Cortex of kidney (tissue), 1 donor: ENCODE measurements at places on chromosomes 2 and 18.
A peak's percentile ranks its signal among the peaks of the same experiment; 100 is the strongest.

DNA sequence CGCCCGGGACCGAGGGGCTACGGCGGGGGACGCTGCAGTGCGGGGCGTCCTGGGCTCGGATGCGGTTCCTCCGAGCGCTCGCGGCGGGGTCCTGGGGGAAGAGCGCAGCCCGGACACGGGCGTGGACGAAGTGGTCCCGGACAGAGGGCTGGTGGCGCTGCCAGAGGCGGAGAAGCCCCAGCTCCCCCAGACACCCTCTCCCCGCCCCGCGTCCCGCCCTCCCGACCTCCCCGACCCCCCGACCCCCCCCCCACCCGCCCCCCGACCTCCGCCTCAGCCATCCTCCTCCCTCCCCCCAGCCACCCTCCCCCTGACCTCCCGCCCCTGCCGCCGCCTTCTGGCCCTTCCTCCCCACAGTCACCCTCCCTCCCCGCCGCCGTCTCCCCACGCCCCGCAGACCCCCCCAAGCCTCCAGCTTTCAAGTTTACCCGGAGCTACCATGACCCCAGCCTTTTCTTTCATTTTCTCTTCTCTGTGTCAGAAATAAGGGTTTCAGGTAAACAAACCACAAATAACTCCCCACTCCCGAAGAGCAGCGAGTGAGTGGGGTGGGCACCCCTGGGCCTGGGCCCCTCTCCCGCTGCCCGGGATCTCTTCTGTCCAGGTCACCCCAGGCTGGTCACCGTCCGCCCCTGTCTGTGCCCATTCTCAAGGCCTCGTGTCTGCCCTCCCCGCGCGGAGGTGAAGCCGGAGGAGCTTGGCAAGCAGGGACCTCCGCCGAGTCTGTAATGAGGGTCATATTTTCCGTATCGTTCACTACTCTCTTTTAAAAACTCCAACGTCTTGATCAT is 5.1 kb downstream of the NFATC1 start:
- DNase-seq, result no peak

GRCh38 chr2:142223309-142223708 is 92.5 kb upstream of the LRP1B start:
- DNase-seq, result no peak

GRCh38 chr2:73985308-73986084 is 786 bp downstream of the TET3 start:
- no peak for DNase-seq

- no peak for DNase-seq
Observed at GRCh38 chr18:48939205-48940097, 11.3 kb downstream of the SMAD7 start.

GRCh38 chr2:127485694-127486071 is 40.6 kb downstream of the IWS1 start:
- no peak for DNase-seq

GRCh38 chr2:231464576-231465540 is 574 bp upstream of the NCL start:
- peak; percentile 85 for DNase-seq

DNA sequence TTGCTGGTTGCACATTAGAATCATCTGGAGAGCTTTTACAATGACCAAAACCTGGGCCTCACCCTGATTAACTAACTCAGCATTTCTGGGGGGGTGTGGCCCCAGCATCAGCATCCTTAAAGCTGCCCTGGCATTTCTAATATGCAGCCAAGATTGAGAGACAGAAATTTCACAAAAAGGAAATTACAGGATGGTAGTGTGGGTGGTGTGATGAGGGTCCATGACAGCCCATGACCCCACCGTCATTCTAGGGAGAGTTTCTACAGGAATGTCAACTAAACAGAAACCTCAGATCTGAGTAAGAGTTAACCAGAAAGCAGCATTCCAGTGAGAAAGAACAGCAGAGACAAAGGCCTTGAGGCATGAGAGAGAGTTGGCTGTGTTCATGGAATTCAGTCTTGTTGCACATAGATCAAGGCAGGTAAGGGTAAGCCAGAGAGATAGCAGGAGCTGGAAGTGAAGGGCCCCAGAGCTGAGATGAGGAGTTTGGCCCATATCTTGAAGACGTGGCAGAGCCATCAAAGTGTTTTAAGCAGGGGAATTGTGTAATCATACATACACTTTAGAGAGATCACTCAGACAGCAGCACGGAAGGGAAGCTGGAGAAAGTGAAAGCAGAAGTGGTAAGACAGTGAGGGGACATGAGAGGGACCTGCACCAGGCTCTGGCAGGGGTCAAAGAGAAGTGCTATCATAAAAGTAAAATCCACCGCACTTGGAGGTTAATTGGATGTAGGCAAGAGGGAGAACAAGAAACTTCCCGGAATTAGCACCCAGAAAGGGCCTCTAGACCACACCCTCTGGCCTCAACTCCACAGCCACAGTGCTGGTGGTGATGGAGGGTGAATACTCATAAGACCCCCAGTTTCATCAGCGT is 7.8 kb upstream of the TRABD2A start:
- DNase-seq, result no peak

- DNase-seq, result no peak
Observed at GRCh38 chr18:44651478-44651877, 29.2 kb upstream of the SETBP1 start.

GRCh38 chr2:145138626-145139025 is 618.7 kb upstream of the ZEB2 start:
- no peak for DNase-seq

- DNase-seq, result no peak
Observed at GRCh38 chr2:33242845-33243244, 233.6 kb upstream of the RASGRP3 start.

DNA sequence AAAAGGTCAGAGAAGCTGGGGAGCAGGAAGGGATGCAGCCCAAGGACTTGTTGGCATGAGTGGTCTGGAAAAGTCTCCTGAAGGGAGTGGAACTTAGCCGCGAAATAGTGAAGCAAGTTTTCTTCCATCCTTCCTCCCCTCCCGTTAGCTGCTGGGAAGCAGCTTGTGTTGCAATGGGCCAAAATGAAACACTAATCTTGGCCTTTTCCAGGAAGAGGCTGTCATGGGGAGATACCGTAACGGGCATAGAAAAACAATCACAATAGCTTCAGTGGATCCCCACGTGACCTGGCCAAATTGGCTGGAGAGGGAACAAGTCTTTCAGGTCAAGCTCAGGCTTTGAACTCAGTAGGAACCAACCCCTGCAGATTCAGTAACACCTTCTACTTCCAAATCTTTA is 49.3 kb downstream of the SEMA4F start:
- DNase-seq, result no peak

GRCh38 chr18:24704946-24705630 is 244.7 kb downstream of the HRH4 start:
- no peak for DNase-seq

DNA sequence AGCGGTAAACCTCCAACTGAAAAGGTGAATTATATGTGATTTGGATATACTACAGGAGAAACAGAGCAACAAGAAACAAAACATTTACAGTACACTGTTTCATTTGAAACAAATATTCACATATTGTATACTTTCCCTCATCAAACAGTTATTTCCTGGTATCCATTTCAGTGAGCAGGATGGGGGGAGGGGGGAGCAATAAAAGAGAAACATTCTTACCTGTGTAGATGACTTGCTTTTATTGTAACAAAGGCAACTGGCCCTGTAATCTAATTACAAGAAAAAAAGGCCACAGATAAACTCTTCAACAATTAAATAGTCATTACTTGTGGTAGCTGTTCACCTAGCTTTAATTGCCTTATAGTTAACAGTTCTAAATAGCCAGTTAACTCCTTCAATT is 3.9 kb upstream of the PPP1CB start:
- DNase-seq, result no peak

DNA sequence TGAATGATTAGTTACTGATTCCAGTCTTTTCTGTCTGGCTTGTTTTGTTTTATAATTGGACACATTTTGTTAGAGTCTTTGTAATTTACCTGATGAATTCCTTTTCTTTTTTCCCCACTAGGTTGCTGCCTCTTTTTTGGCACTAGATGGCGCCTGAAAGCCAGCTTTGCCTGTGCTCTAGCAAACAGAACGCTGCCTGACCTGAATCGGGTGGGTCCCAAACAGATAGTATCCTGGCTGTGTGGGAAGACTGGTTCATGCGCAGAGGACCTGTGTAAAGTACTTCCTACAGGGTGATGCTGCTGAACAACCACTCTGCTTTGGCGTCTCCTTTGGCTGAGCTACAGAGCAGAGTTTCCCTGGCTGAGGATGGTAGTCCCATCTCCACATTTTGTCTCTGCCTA is 288.2 kb downstream of the IKZF2 start:
- DNase-seq, result no peak

- DNase-seq, result no peak
Observed at GRCh38 chr18:31204166-31204565, 41.5 kb upstream of the DSC1 start.

DNA sequence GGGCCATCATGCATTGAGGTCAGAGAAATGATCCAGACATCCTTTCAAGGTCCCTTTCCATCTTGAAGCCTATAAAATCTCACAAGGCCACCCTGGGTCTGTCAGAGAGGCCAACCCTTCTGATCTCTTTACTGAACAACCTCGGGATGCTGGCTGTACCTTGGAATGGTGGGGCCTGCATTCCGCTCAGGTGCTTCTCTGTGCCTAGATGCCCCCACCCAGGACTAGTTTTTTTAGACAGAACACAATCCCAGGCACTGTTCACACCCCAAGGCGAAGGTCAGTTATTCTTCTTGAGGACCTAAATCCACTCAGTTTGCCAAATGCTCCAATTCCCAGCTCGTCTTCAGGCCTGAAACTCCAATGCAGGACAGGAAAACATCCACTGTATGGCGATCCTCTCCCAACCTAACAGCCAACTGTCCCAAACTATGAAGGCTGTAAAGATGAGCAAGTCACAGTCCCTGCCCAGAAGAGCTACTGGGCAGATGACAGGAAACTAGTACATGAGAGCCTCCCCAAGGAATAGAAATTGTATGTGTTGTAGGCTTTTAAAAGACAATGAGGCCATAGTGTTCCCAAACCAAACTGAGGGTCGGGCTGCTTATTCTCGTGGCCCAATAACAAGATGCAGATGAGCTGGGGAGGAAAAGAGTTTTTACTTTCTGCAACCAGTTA is 154.4 kb upstream of the ACAA2 start:
- DNase-seq, result no peak

GRCh38 chr2:68768461-68768860 is 33.9 kb downstream of the ARHGAP25 start:
- no peak for DNase-seq

DNA sequence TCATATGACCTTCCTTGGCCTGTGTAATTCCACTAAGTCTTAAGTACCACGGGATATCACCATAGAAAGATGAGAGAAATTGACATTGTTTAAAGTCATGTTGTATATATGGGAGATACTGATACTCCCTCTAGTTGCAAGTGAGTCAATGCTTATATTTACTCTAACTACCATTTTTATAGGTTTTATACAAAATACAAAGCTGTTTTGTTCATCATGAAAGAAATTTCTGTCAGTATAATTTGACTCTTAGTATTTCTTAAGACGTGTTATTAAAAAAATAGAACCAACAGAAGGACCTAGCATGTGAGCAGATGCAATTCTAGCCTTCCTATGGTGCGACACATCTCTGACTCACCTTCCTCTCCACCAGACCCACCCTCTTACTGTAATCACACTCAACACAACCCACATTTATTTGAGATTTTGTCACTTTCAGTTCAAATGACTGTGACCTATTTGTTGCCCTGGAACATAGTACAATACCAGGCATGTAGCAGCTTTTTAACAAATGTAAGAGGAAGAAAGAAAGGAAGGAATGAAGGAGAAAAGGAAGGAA is 453.1 kb downstream of the CMPK2 start:
- no peak for DNase-seq

DNA sequence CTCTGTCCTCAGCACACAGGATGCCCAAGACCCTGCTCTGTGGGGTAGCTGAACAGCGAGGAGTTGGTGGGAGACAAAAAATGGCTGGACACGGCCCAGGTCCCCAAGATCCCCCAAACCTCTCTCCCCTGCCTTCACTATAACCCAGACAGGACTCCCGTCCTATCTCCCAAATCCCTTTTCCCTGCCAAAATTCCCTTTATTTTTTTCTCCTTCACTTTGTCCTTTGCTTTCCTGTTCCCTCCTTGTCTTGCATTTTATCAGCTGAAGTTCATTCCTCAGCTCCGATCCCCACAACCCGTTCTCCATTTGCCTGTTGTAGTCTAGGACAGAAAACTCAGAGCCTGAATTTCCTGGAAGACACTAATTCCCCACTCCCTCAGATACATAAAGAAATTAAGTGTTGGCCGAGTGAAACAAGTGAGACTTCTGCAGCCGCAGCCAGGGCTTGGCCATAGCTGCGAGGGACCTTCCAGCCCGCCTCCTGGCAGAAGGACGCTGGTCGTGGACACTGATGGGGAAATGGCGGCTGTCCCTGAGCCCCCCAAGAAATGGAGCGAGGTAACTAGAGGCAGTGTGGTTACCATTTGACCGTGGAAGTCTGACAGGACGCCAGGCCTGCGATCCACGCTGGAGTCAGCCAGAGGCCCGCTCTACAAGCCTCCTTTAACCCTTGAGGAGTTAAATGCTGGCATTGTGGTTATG is 173.6 kb downstream of the BCL2 start:
- DNase-seq, result no peak

DNA sequence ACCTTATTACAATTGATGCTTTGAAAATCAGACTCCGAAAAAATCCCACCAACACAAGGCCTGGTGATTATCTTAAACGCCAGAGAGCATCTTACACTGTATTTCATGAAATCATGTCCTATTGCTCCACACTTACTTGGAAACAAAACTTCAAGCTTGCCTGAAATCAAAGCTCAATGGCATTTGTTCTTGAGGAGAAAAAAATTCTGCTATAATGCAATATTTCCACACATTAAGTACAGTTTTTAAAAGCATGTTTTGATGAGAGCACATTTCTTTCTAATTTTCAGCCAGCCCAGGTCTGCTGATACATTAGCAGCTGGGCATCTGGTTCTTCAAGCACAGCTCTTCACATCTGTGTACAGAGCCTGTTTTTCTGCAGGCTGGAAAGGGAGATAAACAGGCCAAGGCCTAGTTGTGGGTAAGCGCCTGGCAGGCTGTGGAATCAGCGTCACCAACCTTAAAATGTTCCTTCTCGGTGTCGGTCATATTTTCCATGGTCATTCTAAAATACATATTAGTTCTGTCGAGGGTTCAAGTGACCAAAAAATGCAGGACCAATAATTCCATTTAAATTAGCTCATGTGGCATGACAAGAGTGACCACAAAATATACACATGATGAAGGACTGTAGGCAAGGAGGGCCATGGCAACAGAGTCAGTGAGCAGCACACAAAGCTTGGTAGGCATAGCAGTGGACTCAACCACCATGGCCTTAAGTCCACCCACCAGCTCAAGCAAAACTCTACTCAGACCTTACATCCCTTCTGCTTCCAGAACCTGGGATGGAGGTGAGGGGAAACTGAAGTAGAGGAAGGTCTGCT is 20.9 kb downstream of the SLC8A1 start:
- no peak for DNase-seq

GRCh38 chr2:201369775-201370174 is 12.6 kb upstream of the FLACC1 start:
- no peak for DNase-seq

DNA sequence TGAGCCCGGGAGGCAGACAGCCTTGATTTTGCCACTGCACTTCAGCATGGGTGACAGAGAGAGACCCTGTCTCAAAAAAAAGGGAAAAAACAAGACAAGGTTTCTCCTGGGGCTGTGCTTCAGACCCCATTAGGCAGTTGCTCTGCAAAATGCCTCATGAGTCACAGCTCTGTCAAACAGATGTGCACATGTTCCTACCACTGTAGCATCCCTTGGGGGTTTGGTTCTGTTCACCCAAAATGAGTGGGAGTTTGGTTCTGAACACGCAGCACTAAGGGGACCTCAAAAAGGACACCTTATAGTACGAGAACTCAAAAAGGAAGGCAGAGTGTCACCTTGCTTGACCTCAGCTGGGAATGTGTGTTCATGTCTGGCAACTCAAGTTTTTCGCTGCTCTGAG is 134.9 kb downstream of the RPIA start:
- no peak for DNase-seq

- no peak for DNase-seq
Observed at GRCh38 chr2:130393318-130393910, 37.6 kb downstream of the PTPN18 start.
